Thymus (tissue), 14 donors: ENCODE measurements at places on chromosomes 3 and 15.

- DNase-seq = no peak
These were observed 112.1 kb downstream of the SEMA5B start for GRCh38 chr3:122915300-122916055.

GRCh38 chr15:91116113-91117067 lies 16.3 kb downstream of the SV2B start:
- no peak for DNase-seq

- DNase-seq = no peak
These were observed 2.3 kb upstream of the SLC2A2 start for GRCh38 chr3:171028779-171029232.

DNA sequence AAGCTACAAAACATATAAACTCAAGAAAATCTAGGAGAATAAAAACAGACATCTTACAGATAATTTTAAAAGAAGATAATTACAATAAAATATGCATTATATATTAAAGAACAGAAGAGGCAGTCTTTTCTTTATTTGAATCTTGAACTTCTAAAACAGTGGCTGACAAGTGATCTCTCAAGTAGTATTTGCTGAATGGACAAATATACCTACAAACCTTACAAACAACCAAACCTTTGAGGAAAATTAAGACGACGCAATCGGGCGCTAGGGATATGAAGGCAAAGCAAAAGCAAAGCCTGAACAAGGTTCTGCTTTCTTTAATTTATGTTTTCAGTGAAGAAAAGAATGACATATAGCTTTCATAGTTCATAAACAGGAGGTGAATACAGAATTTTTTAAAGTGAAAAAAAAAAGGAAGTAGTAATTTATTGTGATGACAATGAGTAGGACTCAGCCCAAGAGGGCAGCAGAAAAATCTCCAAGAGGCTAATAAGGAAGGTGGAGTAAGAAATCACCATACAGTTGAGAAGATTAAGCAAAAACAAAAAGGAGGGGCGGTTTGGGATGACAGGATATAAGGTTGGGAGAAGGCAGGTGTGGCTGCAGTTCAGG lies 347.8 kb downstream of the TBC1D5 start:
- DNase-seq = no peak
